Activated T-helper 1 cell treated with anti-CD3 and anti-CD28 coated beads, Interleukin-2, amount 50 U/mL, for 16 hours (primary cell): ENCODE measurements at places on chromosomes 11 and 22.
A peak's percentile ranks its signal among the peaks of the same experiment; 100 is the strongest.

DNA sequence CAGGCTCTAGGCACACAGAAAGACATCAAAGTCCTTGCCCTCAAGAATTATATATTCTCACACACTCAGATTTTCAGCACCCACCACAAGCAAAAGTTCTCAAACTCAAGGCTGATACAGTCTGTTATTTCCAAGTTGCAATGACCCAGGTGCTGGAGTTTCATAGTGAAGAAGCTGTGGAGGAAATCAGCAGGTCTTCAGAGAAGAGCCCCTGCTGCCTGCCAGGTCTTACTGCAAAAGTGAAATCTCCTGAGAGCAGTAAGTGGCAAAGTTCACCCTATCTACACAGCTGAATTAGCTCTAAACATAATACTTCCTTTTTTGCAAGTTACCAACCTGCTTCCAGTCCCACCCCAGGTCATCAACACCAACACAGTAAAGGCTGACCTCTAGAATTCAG, 64.6 kb downstream of the RPL27A start:
- DNase-seq, result no peak

- DNase-seq, result no peak
Measured at GRCh38 chr22:47624252-47625012, 862.0 kb downstream of the TBC1D22A start.

DNA sequence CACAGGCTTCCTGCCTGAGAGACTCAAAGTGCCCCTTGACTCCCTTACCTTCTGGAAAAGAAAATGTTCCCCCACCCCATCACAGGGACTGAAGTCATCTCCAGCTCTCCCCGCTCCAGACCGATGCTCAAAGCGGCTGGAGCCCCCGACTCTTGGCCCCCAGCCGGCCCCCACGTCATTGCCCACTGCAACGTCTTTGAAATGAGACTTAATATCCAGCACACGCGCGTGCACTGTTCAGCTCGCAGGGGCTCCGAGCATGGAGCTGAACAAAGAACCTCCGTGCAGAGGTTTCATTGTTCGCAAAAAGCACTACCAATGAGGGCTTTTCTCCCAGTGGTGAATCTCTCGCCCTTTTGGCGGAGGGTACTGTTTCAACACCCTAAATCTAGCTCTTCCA, 313.4 kb upstream of the SORL1-AS1 start:
- DNase-seq, result no peak

DNA sequence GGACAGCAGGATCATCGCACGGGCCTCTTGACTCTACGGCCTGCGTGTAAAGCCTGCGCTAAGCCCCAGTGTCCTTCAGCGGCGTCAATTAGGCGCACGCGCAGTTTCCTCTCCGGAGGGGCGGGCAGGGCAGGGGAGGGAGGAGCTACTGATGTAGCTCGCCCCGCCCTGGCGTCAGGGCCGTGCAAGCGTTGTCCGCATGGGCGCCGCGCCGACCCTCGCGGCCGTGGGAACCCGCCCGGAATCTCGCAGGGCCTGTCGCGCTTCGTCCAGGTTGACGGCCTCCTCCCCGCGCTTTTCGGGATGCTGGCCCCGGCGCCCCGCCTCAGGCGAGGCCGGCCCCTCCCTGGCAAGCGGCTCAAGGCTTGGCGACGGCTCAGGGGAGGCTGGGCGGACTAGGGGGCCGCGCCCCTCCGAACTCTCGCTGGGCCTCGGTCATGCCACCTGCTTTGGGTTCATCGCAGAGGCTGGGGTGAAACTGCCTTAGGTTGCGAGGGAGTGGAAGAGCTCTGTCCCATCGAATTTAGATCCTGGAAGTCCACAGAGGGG, 61.1 kb downstream of the ST3GAL4 start:
- DNase-seq, result peak; percentile 34

- DNase-seq, result no peak
Measured at GRCh38 chr11:114208377-114208776, 87.8 kb upstream of the NNMT start.

DNA sequence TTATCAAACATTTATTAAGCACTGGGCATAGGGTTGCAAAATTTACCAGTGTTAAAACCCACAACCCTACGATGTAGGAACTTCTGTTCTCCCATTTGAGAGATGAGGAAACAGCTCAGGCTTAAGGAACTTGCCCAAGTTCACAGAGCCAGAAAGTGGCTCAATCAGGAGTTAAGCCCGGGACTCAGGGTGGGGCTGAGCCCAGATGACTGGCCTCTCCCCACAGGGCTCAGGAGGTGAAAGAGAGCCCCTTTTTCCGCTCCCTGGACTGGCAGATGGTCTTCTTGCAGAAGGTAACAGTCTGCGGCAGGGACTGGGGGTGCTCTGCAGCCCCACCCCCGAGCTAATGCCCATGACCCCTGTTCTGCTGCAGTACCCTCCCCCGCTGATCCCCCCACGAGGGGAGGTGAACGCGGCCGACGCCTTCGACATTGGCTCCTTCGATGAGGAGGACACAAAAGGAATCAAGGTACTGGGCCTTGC, 5.6 kb upstream of the ANKRD13D start:
- no peak for DNase-seq

- no peak for DNase-seq
Measured at GRCh38 chr22:48740086-48740730, 1087.5 kb downstream of the BRD1 start.

DNA sequence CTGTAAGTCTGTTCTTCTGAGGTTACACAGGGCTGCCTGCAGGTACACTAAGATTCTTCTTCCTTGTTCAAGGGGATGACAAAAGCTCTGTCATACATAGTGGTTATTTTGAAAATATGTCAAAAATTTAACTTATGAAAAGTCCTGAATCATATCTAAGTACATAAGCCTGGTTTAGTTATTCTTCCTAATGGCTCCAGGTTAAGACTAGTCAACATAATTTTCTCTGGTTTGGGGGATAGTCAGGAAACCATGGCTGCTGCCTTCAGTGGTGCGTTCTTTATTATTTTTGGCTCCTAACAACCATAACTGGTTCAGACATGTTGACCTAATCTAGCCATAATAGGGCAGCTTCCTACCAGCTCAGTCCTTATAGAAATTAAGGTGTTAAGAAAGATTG, 257.4 kb upstream of the DDI1 start:
- DNase-seq, result no peak

DNA sequence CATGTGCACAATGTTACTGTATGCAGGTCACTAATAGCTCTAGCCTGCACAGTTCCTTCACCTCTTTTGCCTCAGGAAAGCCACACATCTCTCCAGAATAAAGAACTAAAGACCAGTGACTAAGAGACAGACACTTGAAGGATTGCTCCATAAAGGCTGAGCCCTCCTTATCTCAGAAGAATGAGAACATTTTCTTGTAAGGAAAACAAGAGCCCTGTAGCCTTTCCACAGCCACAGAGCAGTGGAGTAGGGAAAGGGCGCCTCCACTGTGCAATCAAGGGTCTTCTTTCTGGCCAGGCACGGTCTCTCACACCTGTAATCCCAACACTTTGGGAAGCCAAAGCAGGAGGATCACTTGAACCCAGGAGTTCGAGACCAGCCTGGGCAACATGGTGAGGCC, 202.6 kb upstream of the TMEM45B start:
- no peak for DNase-seq

GRCh38 chr11:111938687-111939160, 1.6 kb downstream of the DIXDC1 start:
- DNase-seq, result no peak

DNA sequence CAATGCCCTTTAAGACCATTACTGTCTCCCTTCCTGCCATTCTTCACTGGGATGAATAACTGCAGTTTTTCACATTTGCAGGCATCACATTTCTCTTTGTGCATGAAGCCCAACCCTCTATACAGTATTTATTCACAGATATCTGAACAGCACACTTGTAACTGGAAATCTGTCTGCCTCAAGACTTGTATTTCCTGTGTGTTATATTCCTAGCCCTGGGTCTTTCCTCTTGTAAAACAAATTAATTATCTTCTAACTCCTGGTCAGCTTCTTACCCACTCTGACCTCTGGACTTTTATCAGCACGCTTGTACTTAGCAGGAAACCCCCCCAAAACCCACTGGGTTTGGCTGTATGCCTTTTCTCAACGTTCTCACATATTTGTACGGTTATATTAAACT, 2.0 kb downstream of the CSRP3 start:
- DNase-seq, result no peak

DNA sequence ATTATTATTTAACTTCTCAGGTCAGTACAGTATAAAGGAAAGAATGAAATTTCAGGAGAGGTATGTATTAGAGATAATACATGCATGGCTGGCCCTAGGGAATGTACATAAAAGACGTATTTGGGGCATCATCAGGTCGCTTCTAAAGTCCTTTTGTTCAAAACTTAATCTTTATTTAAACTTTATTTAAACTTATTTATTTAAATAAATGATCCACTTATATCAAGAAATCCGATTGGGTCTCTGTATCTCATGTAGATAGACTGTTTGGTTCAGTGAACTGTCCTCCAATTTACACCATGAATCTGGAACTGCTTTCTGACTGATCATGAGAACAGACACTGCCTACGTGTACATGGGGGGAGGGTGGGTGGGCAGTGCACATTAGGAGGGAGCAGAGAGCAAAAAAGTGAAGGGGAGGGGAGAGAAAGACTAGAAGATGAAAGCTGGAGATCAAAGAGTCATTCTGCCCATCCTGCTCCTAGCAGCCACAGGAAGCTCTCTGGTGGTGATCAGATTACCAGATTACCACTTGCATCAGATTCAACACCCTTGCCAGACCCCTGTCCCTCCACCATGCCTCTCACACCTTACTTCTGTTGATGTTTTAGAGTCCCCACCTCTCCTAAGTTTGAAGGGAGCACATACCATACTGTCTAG, 92.1 kb upstream of the MTMR2 start:
- DNase-seq, result no peak

- no peak for DNase-seq
Measured at GRCh38 chr11:128496249-128496648, 91.1 kb downstream of the ETS1 start.

- no peak for DNase-seq
Measured at GRCh38 chr22:29541845-29542244, 11.7 kb downstream of the THOC5 start.

- no peak for DNase-seq
Measured at GRCh38 chr11:126736682-126737572, 263.6 kb downstream of the KIRREL3 start.

GRCh38 chr11:59814021-59814420, 3.4 kb upstream of the MRPL16 start:
- no peak for DNase-seq

DNA sequence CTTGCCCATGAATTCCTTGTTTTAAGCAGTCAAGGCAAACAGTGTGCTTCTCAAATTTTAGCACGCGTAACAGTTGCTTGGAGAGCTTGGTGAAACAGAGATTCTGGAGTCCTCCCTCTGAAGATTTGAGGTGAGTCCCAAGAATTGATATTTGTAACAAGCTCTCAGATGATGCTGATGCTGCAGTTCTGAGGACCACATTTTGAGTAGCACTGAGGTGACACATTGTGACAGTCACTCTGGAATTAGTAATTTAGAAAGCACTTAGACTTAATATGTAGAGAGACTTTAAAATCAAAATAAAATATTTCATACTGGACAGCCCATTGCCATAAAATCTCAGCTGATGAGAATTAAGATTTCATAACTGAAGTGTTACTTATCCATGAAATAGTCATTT, 38.5 kb downstream of the DNAJC24 start:
- DNase-seq, result no peak

GRCh38 chr11:111719379-111719778, 46.8 kb downstream of the PPP2R1B start:
- no peak for DNase-seq

GRCh38 chr11:2128511-2129307, 10.5 kb downstream of the IGF2 start:
- DNase-seq, result no peak

GRCh38 chr11:28899706-28900105, 791.5 kb downstream of the METTL15 start:
- no peak for DNase-seq
